KG1 (cell line): ENCODE measurements at places on chromosomes 2 and 18.
A peak's percentile ranks its signal among the peaks of the same experiment; 100 is the strongest.

- DNase-seq: no peak
Measured at GRCh38 chr18:55953326-55953725, 365.3 kb upstream of the TCF4 start.

DNA sequence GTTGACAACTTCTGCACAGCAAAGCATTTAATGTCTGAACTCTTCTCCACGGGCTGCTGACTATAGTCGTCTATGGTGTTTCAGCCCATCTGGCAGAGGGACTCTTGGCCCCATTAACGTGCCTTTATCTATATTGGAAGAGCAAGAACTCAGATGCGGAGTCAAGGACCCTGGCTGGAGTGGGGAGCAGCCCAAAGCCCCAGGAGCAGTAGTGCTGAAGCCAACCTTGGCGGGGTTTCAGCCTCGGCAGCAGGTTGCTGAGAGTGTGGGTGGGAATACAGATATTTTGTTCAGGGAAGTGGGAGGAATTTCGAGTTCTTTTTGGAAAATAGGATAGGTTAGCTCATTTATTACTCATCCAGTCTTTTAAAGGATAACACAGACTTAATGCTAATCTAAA, 34.2 kb downstream of the TMEM17 start:
- DNase-seq: no peak

- DNase-seq: no peak
Measured at GRCh38 chr18:54031243-54031642, 193.2 kb downstream of the MBD2 start.

DNA sequence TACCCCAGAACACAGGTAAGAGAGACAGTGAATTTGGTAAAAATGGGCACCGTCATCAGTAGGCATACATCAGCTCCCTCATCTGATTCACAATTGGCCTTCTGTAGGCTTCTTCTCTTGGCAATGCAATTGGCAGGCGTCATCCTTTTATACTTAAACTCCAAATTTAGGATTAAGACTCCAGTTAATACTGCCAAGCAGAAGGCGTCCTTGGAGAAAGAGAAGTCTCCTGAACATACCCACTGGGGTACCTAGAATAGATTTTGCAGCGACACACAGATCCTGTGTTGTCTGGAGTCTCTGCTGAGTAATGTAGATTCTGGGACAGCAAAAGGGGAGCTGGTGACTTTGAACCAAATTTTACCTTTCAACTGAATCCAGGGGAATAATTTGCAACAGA, 592 bp upstream of the METAP1D start:
- no peak for DNase-seq

DNA sequence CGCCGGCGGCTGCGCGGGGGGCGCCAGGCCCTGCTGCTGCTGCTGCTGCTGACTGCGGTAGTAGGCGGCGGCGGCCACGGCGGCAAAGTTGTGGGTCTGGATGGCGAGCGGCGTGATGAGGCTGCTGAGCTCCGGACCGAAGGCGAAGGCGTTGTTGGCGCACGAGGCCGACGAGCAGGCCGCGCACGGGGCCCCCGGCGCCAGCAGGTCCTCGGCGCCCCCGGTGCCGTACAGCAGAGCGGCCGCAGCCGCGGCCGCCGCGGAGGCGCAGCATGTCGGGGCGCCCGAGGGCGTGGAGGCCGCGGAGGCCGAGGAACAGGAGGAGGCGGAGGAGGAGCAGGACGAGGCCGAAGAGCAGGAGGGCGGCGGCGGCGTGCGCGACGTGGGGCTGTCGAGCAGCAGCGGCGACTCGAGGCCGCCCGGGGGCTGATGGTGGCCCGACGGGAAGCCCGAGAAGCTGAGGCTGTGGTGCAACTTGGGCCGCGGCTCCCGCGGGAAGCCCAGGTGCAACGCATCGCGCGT, 1.8 kb downstream of the ZFP36L2 start:
- no peak for DNase-seq

DNA sequence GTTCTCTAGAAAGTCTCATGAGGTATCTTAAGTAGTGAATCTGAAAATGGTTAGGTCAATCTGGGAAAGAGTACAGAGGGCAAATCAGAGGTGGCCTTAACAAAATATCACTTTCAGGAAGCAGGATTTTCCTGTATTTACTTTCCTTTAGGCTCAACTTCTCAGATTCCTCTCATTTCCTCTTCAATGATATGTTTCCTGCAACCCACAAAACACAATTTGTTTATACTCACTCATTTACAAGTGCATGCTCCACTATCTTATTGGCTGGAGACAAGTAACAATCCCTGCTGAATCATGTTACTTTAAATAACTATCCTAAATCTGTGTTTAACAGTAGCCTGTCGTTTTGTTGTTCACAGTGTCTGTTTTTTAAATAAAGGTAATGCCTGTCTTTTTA, 228.1 kb downstream of the DSC3 start:
- DNase-seq: no peak

DNA sequence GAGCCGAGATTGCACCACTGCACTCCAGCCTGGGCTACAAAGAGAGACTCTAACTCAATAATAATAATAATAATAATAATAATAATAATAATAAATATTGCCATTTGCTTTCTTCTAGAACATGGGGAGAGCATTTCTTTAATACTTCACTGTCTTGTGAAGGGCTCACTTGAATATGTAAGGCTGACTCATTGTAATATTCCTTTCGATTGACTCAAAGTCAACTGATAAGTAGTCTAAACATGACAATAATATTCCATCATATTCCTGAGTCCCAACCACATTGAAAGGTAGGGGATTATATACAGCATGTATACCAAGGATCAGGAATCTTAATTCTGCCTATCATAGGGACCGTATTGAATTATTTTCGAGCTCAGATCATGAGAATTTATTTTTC, 949.2 kb downstream of the DSC3 start:
- no peak for DNase-seq

- DNase-seq: peak; percentile 4
Measured at GRCh38 chr2:222404151-222404905, 20.0 kb upstream of the SGPP2 start.

DNA sequence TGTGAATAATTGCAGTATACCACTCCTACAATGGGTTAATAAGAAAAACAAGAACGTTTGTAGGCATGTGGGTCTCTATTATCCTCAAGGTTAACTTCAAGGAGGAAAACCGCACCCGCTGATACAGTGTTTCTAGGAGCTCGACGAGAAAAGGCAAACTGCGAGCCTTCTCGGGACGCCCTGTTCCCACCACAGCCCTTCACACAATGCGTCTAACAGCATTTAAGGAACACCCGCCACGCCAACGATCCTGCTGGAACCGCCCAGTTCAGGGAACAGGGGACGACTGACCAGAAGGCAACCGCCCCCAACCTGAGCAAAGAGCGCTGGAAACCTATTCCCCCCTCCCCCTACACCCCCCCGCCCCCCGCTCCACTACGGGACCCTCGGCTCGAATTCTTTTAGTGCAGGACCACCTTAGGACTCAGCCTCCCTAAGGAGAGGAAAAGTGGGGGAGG, 710 bp upstream of the TMSB10 start:
- no peak for DNase-seq

GRCh38 chr2:28949617-28950305, 31.3 kb upstream of the TOGARAM2 start:
- no peak for DNase-seq

GRCh38 chr2:33370636-33371265, 105.7 kb upstream of the RASGRP3 start:
- no peak for DNase-seq

- no peak for DNase-seq
Measured at GRCh38 chr18:11655606-11655932, 33.5 kb upstream of the GNAL start.

DNA sequence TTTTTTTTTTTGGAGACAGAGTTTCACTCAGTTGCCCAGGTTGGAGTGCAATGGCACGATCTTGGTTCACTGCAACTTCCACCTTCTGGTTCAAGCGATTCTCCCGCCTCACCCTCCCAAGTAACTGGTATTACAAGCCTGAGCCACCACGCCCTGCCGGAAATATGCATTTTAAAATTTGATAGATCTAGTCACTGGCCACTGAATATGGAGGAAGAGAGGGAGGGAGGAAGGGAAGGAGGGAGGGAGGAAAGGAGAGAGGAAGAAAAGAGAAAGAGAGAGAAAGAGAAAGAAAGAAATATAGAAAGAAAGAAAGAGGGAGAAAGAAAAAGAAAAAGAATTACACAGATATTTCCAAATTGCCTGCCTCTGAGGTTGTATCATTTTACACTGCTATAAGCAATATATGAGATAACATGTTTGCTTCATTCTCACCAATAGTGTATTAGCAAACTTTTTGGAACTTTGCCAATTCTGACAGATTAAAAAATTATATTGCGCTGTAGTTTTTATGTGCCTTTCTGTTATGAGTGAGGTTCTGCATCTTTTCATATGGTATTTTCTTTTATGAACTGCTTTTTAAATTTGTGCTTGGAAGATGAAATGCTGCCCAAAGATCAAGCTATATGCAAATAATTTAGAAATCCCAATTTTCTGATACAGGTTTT, 161.2 kb upstream of the MAP3K20 start:
- DNase-seq: no peak
